ENCODE measurements at places on chromosomes 16 and 17.

DNA sequence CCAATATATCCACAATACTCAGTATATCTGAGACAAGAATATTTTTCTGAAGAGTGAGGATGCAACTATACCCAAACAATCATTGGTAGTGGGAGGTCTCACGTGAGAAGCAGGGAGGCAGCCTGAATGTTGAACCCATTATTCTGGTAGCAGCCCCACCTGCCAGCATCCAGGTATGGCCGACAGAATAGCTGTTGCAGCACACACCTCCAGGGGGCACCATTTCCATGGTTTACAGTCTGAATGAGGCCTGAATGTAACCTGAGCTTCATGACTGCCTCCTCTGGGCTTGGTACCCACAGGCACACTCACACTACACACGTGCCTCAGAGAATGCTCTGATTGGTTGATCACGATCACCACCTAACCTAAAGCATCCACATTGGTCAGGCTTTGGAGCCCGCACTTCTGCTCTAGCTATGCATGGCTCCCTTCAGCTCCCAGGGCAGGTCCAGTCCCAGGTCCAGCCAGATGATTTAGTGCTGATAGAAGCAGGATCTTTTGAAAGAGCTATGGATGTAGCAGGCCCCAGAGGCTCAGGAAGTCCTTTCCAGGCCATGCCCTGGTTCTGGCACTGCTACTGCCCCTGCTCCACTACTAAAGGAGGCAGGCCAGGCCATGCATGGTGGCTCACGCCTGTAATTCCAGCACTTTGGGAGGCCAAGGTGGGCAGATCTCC is 11.0 kb upstream of the CBFB start:
- DNase-seq = peak; percentile 76

- peak; percentile 47 for DNase-seq
Measured at GRCh38 chr16:21600031-21600773, 825 bp downstream of the METTL9 start.

- no peak for DNase-seq
Measured at GRCh38 chr16:69768666-69769065, 6.5 kb downstream of the WWP2 start.

GRCh38 chr16:63774302-63774701 is 1347.6 kb downstream of the CDH11 start:
- no peak for DNase-seq

- DNase-seq = no peak
Measured at GRCh38 chr16:67666032-67666551, 458 bp downstream of the ENKD1 start.

GRCh38 chr17:73722165-73722564 is 77.9 kb upstream of the SDK2 start:
- peak; percentile 85 for DNase-seq

DNA sequence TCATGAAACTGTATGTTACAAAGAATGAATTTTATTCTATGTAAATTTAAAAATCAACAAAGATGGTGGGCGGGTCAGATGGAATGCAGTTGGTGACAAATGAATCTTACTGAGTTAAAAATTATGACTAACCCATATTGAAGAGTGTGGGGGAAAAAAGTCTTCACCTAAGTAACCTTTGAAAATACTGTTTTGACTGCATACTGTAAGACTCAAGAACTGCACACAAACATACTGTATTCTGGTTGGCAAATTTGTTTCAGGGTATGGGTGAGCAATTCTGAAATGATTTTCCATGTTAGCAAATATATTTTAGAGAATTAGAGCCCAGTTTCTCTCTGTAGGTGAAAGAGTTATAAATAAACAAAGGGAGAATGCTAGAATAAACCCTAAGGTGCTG is 153.7 kb upstream of the KCNJ18 start:
- no peak for DNase-seq
